A172 (cell line): ENCODE measurements at places on chromosomes 12 and 14.

GRCh38 chr14:91835197-91835919 is 32.0 kb downstream of the TC2N start:
- DNase-seq, result no peak

GRCh38 chr12:124386661-124387527 is 92.0 kb downstream of the RFLNA start:
- no peak for DNase-seq

DNA sequence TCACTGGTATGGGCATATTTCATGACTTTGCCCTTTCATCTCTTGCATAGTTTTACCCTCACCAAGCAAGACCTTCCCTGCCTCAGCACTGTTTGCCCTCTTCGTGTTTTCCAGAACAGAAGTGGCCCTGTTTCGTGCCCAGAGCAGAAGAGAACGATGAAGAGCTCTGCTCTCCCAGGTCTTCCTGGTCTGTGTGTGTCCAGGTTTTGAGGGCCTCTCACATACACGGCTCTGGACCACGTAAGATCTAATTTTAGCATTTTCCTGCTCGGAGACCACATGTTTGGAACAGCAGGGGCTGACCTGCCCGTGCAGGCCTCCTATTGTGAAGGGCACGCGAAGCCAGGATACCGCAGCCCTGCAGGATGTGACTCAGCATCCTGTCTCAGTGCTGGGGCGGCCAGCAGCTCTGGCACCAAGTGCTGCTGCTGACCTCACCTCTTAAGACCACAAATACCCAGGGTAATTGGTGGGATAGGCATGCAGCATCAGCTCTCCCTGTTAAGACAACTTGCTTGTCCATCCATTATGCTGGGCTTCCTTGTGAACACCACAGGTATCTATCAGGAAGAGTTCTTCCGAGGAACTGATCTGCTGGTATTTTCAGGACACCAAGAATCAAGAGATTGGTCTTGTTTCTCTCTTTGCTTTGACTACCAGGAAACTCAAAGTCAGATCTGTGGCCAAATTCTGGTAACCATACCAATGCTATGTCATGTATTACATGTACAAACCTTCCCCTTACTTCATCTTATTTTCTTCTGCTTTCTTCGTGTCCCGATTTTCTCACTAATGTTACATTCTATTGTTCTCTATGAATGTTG is 19.0 kb downstream of the SSH1 start:
- DNase-seq, result peak; percentile 98

GRCh38 chr14:22974530-22975313 is 7.6 kb downstream of the AJUBA start:
- peak; percentile 37 for DNase-seq

GRCh38 chr12:88206601-88207000 is 64.5 kb downstream of the TMTC3 start:
- DNase-seq, result no peak

DNA sequence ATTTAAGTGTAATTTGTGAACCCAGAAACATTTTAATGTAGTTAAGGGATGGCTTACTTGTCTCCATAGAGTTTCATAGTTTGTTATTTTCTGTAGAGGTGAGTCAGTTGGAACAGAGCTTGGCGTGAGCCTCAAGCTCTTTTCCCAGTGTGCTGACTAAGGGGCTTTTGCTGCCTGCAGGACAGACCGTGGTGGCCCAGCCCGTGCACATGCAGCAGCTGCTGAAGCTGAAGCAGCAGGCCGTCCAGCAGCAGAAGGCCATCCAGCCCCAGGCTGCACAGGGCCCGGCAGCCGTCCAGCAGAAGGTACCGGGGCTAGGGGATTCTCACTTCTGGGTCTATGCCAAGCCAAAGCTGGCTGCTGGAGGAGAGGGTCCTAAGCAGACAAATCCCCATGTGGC is 76.9 kb downstream of the DDX51 start:
- DNase-seq, result no peak

DNA sequence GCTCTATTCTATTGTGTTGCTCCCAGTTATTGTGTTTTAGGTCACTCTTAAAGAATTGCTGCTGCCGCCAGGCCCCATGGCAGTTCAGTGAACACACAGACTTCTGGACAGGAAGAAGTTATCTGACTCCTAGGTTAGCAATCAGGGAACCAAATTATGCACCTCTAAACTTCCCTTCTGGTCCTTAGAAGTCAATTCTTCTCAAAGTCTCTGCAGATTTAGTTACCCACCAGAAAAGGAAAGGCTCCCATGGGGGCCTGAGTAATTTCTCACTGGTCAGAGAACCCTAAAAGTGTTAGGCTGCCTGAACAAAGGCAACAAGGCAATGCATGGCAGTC is 10.0 kb downstream of the EMP1 start:
- no peak for DNase-seq

DNA sequence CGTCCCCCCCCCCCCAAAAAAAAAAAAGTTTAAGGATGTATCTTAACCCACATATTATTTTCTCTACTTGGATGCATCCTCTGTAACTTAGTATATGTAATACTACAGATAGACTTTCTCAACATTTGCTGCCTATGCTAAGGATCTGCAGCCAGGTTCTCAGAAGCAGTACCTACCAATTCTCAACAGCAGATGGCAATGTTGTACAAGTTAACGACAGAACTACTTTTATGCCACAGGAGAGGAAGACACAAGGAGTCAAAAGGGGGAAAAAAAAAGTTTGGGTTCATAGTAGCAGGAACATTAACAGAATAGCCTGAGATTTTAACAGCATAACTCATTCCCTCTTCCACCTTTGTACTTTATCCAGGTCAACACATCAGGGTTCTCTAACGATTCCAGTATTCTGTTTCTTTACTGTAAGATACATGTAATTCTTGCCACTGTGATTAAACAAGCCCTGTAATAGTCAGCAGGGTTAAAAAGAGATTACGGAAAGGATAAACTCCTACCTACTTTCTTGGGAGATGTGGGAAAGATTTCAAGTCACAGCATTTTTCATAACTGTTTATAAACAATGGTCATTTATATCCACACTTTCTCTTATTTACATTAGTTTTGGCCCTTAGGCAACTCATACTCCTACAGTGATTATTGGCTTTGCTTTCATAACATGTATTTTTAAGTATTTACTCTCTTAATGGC is 5.7 kb upstream of the NEK9 start:
- DNase-seq, result peak; percentile 40

- no peak for DNase-seq
These were observed 444.0 kb downstream of the CCER1 start for GRCh38 chr12:90510948-90511347.

DNA sequence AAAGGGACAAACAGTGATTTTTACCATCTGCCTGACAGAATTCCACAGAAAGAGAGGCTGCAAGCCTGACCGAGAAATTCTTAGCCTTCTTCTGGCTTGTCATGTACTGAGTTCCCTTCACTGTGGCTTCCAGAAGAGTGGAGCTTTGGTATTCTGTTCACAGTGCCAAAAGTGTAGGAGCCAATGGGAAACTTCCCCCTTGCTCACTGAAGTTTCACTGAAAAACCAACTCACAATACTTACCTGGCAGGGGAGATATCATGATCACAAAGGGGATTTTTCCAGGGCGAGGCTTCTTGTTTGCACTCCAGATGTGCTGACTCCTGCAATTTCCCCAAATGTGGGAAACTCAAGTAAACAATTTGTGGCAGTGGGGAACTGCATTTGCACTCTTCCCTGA is 31.7 kb upstream of the MMP19 start:
- no peak for DNase-seq

GRCh38 chr14:69287098-69288010 is 27.4 kb downstream of the GALNT16 start:
- DNase-seq, result no peak

- DNase-seq, result peak; percentile 21
These were observed 40.3 kb downstream of the MAP1LC3B2 start for GRCh38 chr12:116599285-116600136.

DNA sequence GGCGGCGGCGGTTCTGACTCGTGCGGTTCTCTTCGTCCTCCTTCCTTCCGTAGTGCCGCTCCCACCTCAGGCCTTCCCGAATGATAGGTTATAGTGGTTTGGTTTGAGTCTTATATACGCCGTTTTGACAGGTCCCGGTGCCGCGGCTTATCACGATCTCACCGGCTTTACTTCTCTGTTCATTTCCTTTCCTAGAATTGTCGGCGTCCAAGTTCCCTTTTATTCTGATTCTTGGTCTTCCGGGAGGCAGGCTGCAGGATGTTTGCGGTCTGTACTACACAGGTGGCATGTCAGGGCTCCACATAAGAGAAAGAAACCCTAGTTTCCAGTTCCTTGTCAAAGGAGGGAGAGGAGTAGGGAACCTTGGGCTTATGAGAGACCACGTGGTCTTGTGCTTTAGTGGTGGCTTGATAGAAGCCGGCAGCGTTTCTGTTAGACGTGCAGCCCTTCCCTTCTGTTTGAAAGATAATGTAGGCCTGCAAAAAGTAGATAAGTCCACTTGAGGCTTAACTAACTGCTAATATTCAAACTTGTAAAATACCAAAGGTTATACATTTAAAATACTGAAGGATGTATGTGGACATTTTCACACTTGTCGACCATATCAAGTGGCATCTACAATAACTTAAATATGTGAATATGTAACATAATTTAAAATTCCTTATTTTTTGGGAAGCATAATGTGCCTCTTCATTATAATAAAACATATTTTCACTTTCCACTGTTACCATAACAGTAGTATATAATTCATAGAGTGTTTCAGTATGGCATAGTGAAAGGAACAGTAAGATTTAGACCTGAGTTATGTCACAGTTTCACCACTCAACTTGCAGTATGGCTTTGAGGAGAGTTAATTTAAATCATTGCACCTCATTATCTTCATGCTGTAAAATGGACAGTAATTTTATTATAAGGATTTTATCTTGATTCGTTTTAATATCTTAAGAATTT is 804 bp downstream of the USP15 start:
- peak; percentile 46 for DNase-seq

GRCh38 chr14:70282666-70283065 is 76.8 kb downstream of the COX16 start:
- no peak for DNase-seq

- DNase-seq, result no peak
These were observed 39.5 kb downstream of the FRMD6 start for GRCh38 chr14:51691176-51691575.

DNA sequence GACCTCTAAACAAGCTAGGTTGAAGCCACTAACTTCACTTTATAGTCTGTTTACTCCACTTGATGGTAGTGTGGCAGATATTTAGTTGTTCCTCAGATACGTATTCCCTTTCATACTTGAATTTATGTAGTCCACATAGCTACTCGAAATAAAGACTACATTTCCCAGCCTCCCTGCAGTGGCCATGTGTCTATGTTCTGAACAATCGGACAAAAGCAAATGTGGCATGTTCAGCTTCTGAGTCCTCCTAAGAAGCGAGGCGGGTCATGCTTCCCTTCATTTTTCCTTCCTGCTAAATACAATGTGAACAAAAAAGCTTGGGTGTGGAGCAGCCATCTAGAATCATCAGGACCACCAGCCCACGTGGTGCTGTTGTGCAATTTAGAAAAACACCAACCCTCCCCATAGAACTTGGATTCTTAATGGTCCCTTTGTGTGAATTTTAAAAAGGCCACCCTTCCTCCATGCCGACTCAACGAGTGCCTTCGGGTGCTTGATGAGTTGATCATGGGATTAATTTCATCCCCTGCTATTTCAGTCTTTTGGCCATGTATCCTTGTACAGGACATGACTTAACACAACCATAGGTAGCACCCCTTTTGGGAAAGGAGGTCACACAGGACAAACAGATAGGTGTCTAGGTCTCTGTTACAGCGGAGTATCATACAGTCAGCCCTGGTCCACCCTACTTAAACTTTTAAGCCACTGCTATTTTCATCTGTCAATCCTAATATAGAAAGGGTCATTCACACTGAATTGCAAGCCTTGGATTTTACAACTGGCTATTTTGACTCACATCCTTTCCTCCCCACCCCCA is 60.7 kb downstream of the ZFC3H1 start:
- no peak for DNase-seq

GRCh38 chr12:83630526-83630925 is 943.8 kb downstream of the TMTC2 start:
- DNase-seq, result no peak

- peak; percentile 74 for DNase-seq
These were observed 12.4 kb downstream of the LUM start for GRCh38 chr12:91098941-91099340.

- peak; percentile 79 for DNase-seq
These were observed 56.4 kb upstream of the RNU6-8 start for GRCh38 chr14:32259368-32260013.

GRCh38 chr14:68047906-68048305 is 228.3 kb downstream of the RAD51B start:
- peak; percentile 66 for DNase-seq

- DNase-seq, result no peak
These were observed 35.6 kb upstream of the TBX5 start for GRCh38 chr12:114441545-114441944.

DNA sequence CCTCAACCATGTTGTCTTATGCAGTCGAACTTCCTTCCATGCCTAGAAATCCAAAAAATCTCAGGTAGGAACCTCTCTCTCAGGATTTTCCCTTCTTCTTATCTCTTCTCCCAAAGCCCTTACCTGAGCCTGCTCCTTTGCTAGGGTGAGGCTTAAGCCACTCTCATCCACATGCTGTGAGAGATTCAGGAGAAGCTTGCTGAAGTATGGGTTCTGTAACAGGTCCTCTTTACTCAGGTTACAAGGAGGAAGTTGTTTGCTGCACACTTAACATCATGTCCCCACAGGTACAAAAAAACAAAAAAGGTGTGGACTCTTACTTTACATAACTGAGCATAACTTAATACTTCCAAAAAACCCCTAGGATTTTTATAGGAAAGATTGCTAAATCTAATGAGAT is 4.5 kb downstream of the HAUS4 start:
- no peak for DNase-seq

GRCh38 chr12:1469070-1469469 is 125.3 kb downstream of the FBXL14 start:
- DNase-seq, result no peak
